ENCODE measurements at places on chromosomes 7 and 10.

DNA sequence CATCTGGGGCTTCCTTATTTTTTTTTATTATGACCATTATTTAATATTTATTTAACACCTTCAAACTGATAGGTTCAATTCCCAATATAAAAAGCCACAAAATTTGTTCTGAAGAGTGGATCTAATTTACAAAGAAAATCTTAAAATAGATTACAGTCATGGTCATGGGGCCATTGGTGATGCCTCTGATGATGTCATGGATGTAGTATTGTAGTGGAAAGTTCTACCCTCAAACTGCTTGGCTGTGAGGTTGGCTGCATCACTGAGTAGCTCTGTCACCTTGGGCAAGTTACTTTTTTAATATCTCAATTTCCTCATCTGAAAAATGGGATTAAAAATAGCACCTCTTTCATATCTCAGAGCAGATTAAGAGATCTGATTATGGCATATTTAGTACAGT is 128.5 kb downstream of the DKK1 start:
- DNase-seq: no peak

DNA sequence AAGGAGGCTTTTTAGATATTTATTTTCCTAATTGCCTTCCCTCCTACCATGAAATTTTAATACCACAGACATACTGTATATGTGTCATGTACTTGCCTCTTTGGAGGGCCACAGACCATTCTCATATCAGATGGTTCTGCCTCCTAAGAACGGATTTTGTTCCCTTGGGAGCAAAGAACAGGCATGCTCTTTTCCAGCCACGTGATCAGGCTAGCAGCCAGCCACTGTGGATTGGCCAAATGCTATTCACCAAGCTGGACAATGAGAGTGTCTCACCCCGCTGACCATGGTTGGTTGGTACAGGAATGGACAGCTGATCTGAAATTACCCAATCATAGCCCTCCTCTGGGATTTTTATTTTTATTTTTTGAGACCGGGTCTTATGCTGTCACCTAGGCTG is 21.5 kb upstream of the CRHR2 start:
- no peak for DNase-seq

DNA sequence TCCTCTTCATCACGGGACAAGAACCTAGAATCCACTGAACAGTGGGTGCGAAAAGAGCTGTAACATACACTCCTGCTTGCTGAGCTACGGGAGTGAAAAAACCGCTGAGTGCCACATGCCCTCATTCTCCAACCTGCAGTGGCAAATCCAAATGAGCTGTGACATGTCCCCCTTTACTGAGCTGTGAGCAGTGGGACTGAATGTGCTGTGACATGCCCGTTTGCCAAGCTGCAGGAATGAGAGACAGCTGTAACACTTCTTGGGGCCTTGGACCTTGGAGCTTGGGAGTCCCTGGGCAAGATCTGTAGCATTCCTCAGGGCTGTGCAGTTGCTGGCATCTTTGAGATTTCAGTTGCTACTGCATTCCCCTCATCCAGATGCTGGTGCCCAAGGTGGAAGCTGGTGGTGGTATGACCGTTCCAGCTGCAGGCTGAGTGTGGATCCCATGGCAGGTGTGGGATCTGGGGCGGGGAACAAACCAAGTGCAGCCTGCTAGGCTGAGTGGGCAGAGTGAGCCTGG is 85.0 kb downstream of the TMEM106B start:
- DNase-seq: no peak

DNA sequence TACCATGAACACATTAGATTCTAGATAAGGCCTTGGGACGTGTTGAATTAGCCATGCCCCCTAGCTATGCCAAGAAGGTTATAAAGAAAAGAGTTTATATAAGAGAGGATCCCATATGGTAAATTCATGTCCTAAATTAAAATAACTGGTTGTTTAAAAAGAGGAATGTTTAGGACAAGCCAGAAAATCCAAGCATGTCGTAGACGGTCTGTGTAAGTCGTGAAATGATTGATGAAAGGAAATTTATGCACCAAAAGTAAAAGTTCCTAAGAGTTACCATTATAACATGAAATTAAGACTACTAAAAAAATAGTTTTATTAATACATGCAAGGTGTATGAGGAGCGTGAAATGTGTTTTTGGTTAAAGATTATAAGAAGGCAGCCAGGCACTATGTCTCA is 624.9 kb downstream of the ARL4A start:
- peak; percentile 23 for DNase-seq

DNA sequence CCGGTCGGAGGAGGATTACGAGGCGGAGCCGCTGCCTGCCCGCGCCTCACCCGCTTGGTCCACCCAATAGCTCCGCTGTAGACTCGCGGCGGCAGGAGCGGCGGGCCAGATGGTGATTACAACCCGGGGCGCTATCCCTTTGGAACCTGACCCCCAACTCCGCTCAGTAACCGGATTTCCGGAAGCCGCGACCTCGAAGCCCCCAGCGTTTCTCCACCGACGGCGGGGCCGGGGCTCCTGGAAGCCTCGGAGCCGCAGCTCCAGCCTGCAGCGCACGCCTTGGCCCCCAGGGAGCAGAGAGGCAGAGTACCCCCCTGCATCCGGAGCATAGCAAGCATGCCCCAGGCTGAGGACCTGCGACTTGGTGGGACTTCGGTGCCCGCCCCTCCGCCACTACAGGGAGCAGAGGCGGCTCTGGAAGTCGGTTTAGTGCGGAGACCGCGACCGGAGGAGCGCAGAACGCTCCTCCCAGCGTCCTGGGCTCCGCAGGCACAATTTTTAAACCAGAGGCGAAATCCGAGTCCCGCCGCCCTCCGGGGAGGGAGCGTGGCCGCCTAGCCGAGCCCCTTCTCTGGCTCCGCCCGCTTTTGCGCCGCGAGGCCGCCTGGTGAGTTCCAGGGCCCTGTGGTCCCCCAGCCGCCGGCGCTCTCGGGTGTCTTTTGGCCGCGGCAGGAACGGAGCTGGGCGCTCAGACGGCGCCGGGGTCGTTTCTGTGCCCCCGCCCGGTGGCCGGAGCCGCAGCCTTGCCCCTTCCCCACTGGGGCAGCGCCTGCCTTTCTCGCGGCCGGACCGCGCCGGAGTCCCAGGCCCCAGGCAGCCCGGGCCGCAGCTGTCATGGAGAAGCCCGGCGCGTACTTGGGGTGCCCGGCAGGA is 28.2 kb upstream of the BMS1 start:
- no peak for DNase-seq

DNA sequence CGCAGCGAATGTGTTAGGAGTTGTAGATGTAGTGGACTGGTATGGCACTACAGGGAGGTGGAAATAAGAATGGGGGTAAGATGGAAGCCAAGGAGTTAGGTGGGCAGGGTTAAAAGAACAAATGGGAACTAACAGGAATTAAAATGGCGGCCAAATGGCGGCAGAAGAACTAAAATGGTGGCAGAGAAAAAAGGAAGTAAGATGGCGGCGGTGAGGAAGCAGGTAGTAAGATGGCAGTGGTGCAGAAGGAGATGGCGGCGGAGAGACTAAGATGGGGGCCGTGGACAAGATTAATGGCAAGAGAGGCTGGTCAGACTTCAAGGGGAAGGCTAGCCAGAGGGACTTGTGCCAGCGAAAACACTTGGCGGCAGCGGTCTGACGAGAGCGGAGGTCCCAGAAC is 44.5 kb downstream of the ZNF138 start:
- no peak for DNase-seq

GRCh38 chr7:106572394-106573124 is 88.4 kb downstream of the CCDC71L start:
- no peak for DNase-seq

GRCh38 chr10:3848005-3848774 is 63.2 kb upstream of the KLF6 start:
- DNase-seq: no peak

- no peak for DNase-seq
Measured at GRCh38 chr10:11285171-11285570, 267.5 kb downstream of the CELF2 start.

- DNase-seq: no peak
Measured at GRCh38 chr10:34475786-34476185, 339.3 kb downstream of the PARD3 start.

DNA sequence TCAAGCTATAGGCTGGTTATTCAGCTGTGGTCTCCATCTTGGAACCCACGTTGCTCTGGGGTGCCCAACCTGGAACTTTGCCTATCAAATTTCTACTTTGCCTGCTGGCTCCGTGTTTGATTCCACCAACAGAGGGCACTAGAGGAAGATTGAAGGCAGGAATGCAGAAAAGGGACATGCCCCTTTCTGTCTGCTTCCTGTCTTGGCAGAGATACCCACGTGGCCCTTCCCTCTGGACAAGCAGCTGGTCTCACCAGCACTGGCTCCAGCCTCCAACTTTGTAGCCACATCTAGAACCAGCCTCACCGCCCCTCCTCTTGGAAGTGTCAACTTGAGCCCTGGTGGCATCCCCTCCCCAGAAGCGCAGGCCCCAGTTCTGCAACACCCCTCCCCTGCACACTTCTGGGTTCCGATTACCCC is 52.1 kb upstream of the ZNF438 start:
- peak; percentile 28 for DNase-seq

- DNase-seq: no peak
Measured at GRCh38 chr7:30976381-30976780, 12.6 kb downstream of the GHRHR start.

Data from NT2/D1 (cell line).